ENCODE measurements at places on chromosomes 4 and X.

DNA sequence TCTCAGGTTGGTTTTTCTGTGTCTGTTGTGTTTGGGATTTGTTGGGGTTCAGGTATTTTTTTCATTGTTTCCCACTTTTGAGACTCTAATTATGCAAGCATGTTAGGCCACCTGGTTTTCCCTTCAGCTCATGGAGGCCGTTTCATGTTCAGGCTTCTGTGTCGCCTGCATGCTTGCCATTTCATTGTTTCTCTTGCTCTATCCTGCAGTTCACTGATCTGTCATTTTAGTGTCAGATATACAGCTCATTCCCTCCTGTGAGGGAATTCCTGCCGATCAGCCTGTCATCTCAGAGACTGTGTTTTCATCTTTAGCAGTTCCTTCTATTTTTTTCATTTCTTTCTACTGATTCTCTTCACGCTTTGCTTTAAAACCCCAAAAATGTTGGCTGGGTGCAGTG lies 49.4 kb upstream of the HGFAC start:
- DNase-seq: no peak

DNA sequence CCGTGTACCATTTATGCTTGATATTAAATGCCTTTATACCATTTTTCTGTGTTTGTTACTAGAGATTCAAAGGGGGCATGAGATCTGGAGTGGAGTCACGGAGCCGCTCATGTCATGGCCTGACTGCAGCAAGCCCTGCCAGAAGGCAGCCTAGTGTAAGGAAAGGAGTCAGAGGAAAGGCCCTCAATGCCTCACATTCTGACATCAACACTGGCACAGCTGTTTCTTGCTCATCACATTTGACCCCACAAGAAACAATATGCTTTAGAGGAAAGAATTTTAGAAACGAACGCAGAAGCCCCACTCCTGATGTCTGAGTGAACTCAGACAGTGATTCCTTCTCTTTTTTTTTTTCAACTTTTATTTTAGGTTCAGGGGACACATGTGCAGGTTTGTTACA lies 322.4 kb upstream of the CPEB2 start:
- DNase-seq: no peak

DNA sequence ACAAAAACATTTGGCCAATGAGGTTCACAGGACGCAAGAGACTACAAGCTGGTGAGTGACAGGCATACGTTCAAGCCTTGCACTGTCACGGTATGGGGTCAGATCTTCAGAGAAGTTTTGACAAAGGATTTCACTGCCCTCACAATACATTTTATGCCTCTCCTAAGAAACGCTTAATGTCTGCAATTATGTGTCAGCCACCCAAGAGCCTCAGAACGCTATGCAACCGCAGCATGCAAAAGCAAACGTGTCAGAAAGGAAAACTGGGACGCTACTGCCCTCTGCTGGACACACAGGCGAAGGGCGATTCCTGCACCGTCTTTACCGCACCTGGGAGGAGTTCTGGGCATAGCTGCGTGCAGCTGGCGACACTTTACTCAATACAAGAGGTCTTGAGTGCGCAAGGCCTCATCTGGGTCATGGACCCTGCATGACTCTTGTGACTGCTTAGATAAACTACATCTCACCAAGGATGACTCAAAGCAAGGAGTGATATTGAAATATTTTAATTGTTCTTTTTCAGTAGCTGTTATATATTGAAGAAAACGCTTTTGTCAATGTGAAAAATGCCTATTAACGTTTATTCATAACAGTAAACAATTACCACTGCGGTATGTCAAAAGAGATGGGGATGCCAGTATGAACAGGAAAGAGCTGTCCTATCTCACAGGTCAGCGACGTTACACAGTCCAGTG lies 147.6 kb upstream of the FRG1 start:
- peak; percentile 83 for DNase-seq

- peak; percentile 99 for DNase-seq
Measured at GRCh38 chr4:77156912-77157858, at the start of gene CCNG2. CCNG2 (plus strand) TSS chr4:77157207; CDS start chr4:77158533, 1,326 bp downstream.

- no peak for DNase-seq
Measured at GRCh38 chr4:82741188-82741587, 57.4 kb downstream of the SCD5 start.

DNA sequence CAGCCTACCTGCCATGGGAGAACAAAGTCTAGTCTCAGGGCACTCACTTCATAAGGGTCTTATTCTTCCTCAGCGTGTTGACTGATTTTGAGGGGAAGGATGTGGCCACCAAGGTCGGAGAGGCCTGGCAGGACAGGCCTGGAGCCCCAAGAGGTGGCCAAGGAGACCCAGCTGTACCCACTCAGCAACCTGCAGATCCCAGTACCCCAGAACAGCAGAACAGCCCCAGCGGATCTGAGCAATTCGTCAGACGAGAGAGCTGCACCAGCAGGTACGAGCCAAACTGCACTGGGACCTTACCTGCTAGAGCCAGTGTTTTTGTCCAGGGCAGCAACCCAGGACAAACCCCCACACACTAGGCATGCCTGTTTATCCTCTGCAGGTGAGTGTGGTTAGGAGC lies 34.3 kb downstream of the PNMA5 start:
- no peak for DNase-seq

DNA sequence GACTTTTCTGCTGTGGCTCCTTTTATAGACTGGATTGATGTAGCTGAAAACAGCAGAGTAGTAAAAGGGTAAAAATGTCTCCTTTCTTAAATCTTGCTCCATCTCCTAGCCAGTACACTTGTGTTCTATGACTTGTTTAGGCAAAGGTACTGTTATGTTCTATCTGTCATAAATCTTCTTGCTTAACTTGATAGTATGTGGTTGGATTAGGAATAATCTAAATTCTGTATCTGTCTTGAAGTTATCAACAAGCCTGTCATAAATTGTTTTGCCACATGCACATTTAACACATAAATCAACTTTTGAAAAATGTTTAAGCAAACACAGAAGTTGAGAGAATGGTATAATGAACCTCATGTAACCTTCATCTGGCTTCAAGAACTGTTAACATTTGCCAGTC lies 157.0 kb downstream of the FRAS1 start:
- DNase-seq: no peak

DNA sequence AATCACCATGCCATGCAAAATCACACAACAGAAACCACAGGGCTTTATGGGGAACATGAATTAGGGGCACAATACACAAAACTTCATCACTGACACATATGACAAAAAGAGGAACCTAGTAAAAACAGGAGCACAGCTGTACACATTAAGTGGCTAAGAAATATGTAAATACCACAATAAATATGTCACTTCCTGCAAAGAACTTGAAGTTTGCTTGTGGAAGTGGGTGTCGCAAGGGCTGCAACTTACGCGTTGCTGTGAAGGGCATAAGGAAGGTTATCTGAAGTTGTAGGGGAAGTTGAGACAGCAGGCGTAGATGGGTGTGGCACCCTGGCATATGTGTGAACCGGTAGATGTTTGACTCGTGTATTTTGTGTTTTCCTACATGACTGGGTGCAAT lies 42.4 kb downstream of the CLCN4 start:
- no peak for DNase-seq

GRCh38 chrX:40468033-40468846 lies 112.5 kb upstream of the ATP6AP2 start:
- peak; percentile 39 for DNase-seq

DNA sequence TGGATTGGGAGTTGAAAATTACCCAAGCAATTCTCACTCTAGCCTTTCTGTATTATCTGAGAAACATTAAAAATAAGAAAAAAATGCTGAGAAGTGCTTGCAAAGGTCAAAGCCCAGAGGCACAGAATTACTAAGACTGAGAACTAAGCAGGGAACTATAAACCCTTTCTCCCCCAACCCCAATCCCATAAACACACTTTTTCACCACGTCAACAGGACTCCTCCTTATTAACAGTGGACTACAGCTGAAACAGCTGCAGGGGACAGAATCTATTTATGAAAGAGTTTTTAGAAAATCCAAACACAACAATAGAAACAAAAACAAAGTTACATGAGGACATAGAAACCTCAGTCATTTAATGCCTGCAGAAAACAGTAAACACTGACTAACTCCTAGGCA lies 984.1 kb downstream of the TRAM1L1 start:
- no peak for DNase-seq

DNA sequence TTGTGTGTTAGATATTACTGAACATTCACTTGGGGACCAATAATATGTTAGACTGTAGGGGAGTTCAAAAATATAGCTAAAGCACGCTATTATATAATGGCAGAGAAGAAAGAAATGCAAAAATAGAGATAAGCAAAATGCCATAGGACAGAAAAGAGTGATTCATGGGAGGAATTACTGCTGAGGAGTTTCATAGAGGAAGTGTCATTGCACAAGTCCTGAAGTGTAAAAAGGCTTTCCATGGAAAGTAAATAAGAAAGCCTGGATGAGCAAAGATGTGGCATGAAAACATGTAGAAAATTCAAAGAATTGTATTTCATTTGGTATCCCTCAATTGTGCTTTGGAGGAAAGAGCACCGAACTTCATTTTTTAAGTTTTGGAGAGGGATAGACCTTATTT lies 14.5 kb downstream of the HMGB2 start:
- DNase-seq: no peak

DNA sequence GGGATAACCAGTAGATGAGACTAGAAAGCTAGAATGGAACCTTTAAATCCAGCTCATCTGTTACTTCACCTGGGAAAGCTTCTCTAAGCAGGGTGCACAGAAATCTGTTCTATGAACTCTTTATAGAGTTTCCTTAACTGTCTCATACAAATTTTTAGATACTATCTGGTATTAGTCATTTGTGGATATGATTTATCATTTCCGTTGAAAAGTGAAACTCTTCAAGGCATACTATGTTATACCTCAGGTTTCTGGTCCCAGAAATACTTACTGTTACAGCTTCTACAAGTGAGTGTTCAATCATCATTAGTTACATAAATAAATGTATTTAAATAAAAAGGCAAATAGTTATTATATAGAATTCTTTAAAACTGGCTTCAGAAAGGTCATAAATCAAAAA lies 298.3 kb upstream of the AGA start:
- no peak for DNase-seq

GRCh38 chrX:50107470-50107869 lies 93.3 kb downstream of the AKAP4 start:
- DNase-seq: no peak

DNA sequence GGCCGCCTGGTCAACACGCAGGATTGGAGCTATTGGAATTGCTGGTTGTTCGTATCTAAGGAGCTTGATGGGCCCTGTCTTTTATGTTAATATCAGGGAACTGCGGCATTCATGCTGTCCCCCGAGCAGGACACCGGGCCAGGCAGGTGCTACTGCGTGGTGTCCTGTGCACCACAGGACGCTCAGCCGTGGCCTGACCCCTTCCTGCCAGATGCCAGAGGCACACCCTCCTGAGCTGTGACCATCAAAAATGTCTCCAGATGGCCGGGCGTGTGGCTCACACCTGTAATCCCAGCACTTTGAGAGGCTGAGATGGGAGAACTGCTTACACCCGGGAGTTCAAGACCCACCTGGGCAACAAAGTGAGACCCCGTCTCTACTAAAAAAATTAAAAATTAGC lies 32.1 kb downstream of the ABLIM2 start:
- no peak for DNase-seq

GRCh38 chr4:190016369-190017289 lies 10.4 kb downstream of the FRG2 start:
- DNase-seq: no peak

DNA sequence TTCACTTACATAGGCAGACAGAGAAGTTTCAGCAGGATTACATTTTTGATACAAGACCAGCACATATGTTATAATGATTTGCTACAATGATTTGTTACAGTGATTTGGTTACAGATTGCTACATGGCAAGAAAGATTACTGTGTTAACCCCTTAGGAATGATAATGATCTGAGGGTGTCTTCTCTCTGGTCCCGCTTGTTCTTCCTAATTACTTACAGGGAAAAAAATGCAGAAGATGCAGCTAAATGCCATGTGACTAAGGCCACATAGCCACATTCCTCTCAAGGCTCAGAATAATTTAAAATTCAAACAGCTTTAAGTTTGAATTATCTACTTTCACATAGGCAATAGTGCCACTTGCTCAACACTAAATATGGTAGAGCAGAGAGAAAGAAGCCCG lies 9.7 kb upstream of the LAP3 start:
- DNase-seq: no peak
